ENCODE measurements at places on chromosomes 2 and 18. TPM values are rescaled to one million over a fixed set of nuclear protein-coding genes. Genes with fewer than 3 reads are reported as not detected.

The RAB6C gene
- not detected for total RNA-seq

The UGT1A8 gene
- not detected for total RNA-seq

The C2orf81 gene
- total RNA-seq = 3.0 TPM

The STARD6 gene
- not detected for total RNA-seq

The OTOS gene
- total RNA-seq = not detected

The VAMP8 gene
- total RNA-seq = 15.7 TPM

The MAPRE3 gene
- 9.8 TPM for total RNA-seq

The CD8B gene
- total RNA-seq = not detected

The GAL3ST2 gene
- 0.42 TPM for total RNA-seq

The POMC gene
- not detected for total RNA-seq
